Fibroblast of lung (primary cell): ENCODE measurements at places on chromosomes 3 and 15. TPM values are rescaled to one million over a fixed set of nuclear protein-coding genes. Genes with fewer than 3 reads are reported as not detected.
A peak's percentile ranks its signal among the peaks of the same experiment; 100 is the strongest.

- no peak overlapping the region for H3K27ac ChIP-seq
- no peaks in the 10 kb centered on the region for H3K36me3 ChIP-seq
- peaks cover 6% of the 10 kb centered on the region for H3K27me3 ChIP-seq
Observed at GRCh38 chr3:127542441-127542952, 48.0 kb downstream of the TPRA1 start.

DNA sequence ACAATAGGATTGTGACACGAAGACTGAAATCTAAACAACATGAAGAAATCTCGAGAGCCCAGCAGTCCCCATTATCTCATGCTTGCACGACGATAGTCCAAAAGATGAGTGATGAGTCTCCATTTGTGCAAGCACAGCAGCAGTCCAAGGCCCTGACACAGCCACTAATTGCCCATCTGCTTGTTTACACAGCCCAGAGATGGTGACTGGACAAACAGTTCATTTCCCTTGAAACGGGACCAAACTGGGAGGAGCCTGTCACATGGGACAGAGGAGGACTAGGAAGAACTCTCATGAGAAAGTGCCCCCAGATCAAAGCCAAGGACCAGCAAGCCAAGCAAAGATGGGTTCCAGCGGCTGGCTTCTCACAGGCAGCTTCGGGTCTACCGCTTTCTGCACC, 121.0 kb downstream of the GREM1 start:
- peak overlapping the region; percentile 79 for H3K27ac ChIP-seq
- H3K4me1 ChIP-seq, result peaks cover 15% of the 10 kb centered on the region
- DNase-seq, result peak; percentile 92
- no peaks in the 10 kb centered on the region for H3K36me3 ChIP-seq

- no peaks in the 10 kb centered on the region for H3K36me3 ChIP-seq
- H3K27me3 ChIP-seq, result no peaks in the 10 kb centered on the region
- no peak overlapping the region for H3K27ac ChIP-seq
- H3K4me3 ChIP-seq, result no peak overlapping the region
- DNase-seq, result no peak
Observed at GRCh38 chr3:185325946-185326791, 36.8 kb upstream of the MAP3K13 start.

DNA sequence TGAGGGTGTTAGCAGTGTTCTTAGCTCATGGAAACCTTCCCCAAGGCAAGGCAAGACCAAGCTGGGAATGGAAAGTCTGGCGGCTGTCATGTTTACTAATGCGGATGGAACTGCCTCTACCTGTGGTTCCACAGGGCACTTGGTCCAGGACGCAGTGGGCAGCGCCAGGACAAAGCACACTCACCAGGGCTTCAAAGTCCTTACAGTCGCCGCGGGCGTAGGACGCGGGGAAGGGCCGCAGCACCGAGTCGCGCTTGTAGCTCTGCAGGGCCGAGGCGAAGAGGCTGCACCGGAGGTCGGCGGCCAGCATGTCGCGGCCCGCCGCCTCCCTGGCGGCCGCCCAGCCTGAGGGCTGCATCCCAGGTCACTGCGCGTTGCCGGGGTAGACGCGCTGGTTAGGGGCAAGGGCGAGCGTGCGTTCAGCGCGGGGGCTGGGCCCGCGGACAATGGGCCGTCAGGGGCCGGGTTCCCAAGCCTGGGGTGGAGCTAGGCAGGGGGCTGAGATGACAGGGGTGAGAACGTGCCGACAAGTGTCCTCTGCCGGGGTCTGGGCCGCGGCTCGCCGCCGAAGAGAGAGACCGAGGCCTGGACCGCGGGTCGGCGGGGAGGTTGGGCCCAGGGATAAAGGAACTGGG, 497 bp downstream of the PARP16 start:
- peak overlapping the region; percentile 13 for H3K27ac ChIP-seq
- peak overlapping the region; percentile 69 for H3K4me3 ChIP-seq
- peaks cover 3% of the 10 kb centered on the region for H3K27me3 ChIP-seq
- DNase-seq, result peak; percentile 38
- H3K4me1 ChIP-seq, result peaks cover 5% of the 10 kb centered on the region

DNA sequence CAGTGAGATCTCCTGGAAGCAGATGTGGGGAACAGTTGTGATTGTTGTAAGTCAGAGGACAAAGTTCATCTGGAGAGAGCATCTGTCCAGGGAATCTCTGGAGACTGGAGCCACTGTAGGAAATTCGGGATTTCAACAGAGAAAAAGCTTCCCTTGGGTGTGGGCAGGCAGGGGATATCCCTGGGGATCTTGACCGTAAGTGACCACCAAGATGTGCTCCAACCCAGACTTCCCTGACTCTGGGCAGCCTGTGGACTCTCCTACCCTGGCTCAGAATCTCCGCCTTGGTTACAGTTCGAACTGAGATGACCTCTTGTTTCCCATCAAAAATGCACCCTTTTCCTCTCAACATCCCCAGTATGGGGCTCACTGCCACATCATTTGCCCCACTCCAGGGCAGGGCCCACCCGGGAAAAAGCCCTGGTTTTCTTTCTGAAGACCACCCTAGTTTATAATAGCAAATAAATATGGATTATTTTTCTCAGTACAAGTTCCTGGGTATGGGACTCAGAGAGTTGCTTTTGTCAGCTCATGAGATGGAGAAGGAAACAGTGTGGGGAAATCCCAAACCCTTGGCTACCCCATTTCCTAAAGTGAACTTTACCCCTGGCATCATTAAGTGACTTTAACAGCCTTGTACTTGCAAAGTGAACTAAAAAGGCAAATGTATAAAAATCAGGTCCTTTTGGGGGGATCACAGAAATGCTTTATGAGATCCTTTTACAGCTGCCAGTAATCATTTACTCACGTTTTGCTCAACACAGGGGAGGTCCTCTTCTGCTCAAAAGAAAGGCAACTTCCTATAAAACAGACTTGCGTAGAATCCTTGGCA, 89.9 kb downstream of the CCNL1 start:
- no peak overlapping the region for H3K27ac ChIP-seq
- no peaks in the 10 kb centered on the region for H3K36me3 ChIP-seq
- DNase-seq, result no peak

GRCh38 chr3:159792070-159792469, 196.6 kb upstream of the IL12A start:
- H3K27me3 ChIP-seq, result no peaks in the 10 kb centered on the region
- no peaks in the 10 kb centered on the region for H3K36me3 ChIP-seq
- no peak for DNase-seq

DNA sequence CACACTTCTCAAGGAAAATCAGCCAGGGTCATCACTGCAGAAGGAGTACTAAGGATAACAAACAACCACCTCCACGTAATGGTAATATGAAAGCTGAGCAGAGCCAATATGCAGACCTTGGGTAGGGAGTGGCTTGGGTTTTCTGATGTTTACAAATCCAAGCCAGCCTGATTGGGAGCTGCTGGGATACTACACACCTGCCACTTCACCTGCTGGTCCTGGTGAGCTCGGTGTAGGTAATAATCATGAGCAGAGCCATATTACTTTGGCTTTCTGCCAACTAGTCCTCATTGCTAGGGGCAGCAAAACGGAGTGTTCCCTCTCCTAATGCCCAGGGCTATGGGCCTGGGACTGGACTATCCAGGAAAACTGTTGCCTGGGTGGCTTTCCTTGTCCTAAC, 433.5 kb upstream of the PPP2R3A start:
- no peaks in the 10 kb centered on the region for H3K36me3 ChIP-seq
- H3K4me1 ChIP-seq, result no peaks in the 10 kb centered on the region
- H3K27ac ChIP-seq, result no peak overlapping the region
- no peak overlapping the region for H3K4me3 ChIP-seq
- no peaks in the 10 kb centered on the region for H3K27me3 ChIP-seq

GRCh38 chr3:106120356-106120755, 251.5 kb upstream of the CBLB start:
- no peak overlapping the region for H3K4me3 ChIP-seq
- H3K27me3 ChIP-seq, result no peaks in the 10 kb centered on the region
- peak; percentile 17 for DNase-seq
- no peaks in the 10 kb centered on the region for H3K36me3 ChIP-seq
- H3K4me1 ChIP-seq, result peaks cover 4% of the 10 kb centered on the region

- peaks cover 30% of the 10 kb centered on the region for H3K36me3 ChIP-seq
- DNase-seq, result no peak
- H3K27me3 ChIP-seq, result no peaks in the 10 kb centered on the region
- no peak overlapping the region for H3K27ac ChIP-seq
- peaks cover 2% of the 10 kb centered on the region for H3K4me1 ChIP-seq
- no peak overlapping the region for H3K4me3 ChIP-seq
Observed at GRCh38 chr3:129575997-129576384, 30.5 kb downstream of the PLXND1 start.

GRCh38 chr3:59555593-59556315, 505.9 kb upstream of the CFAP20DC start:
- no peak overlapping the region for H3K27ac ChIP-seq
- no peaks in the 10 kb centered on the region for H3K4me1 ChIP-seq
- DNase-seq, result peak; percentile 58
- no peak overlapping the region for H3K4me3 ChIP-seq
- H3K27me3 ChIP-seq, result no peaks in the 10 kb centered on the region

DNA sequence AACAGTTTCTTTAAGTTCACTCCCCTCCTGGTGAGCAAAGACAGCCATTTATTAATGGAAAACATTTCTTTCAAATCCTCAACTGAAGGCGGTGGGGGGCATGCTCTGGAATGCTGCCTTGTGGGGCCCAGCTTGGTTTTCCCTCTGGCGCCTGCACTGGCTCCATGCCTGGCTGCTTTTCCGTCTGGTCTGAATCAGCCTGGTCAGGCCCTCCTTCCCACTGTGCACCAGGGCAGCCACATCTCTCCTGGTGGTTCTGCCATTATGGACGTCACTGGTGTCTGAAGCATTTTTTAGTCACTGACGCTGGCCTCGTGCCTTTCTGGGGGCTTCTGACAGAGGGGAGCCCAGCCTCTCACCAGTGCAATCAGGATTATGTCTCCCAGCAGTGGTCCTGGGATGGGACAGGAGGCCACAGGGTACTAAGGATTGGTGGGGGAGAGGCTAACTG, 57.6 kb upstream of the APEH start:
- H3K27me3 ChIP-seq, result peaks cover 8% of the 10 kb centered on the region
- no peak overlapping the region for H3K27ac ChIP-seq
- H3K4me1 ChIP-seq, result no peaks in the 10 kb centered on the region
- DNase-seq, result peak; percentile 83

The ROPN1B gene
- total RNA-seq, result not detected in 2 replicates

The ADCY5 gene
- 0.50 and 0.51 TPM in 2 replicates for total RNA-seq

The NKIRAS1 gene
- 17.8 and 18.2 TPM in 2 replicates for total RNA-seq

The TRH gene
- not detected in 2 replicates for total RNA-seq

The DAPK2 gene
- 8.0 and 14.4 TPM in 2 replicates for total RNA-seq
